ENCODE measurements at places on chromosomes 6 and 20.

GRCh38 chr6:102986086-102986485 is 1592.6 kb downstream of the GRIK2 start:
- DNase-seq = no peak

GRCh38 chr20:17735206-17735804 is 35.5 kb downstream of the BANF2 start:
- no peak for DNase-seq

DNA sequence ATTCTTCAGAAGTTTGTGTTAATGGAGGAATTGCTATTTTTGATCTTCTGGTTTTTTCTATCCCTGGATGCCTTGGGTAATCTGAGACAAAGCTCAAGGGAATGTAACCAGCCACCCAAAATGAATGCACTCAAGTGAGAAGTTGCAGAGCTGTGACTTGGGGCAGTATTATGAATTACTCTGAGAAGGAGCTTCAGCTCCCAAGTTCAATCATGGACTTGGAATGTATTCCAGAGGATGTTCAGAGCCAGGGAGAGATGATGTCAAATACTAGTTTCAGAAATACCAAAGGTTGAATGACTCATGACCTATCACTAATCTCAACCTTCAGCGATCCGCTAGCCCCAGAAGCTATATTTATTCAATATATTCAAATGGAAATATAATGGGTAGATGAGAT is 375.2 kb upstream of the PLCB4 start:
- DNase-seq = no peak

GRCh38 chr6:134802426-134803058 is 147.4 kb downstream of the ALDH8A1 start:
- no peak for DNase-seq

DNA sequence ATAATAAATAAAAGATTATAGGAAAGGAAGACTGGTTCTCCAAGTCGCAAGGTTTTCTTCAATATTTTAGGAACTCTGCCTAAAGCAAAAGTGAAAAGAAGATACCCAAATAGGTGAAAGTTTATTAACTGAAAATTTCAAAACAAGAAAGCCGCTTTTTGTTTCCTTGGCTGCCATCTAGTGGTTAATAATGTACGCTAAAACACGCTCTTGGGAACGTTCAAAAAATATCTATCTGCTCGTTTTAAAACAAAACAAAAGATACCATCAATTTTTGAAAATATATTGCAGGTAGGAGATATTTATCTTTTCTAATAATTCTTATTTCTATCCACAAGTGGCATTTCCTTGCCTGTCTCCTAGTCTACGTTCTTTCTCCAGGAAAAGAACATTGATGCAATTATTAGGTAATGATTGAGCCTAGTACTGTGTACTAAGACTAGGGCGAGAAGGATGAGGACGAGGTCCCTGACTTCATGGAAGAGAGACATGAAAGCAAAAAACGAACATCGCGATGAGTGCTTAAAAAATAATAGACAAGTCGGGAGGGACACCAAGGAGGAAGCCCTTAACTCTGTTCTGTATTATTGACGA is 97.2 kb downstream of the SPTLC3 start:
- DNase-seq = no peak

GRCh38 chr6:151592449-151593159 is 98.8 kb downstream of the CCDC170 start:
- DNase-seq = no peak

- no peak for DNase-seq
These were observed 96.0 kb upstream of the PRDM1 start for GRCh38 chr6:105990151-105990550.

- no peak for DNase-seq
These were observed 15.8 kb downstream of the CAGE1 start for GRCh38 chr6:7373739-7374138.

- no peak for DNase-seq
These were observed 106.7 kb upstream of the IYD start for GRCh38 chr6:150261997-150262697.

DNA sequence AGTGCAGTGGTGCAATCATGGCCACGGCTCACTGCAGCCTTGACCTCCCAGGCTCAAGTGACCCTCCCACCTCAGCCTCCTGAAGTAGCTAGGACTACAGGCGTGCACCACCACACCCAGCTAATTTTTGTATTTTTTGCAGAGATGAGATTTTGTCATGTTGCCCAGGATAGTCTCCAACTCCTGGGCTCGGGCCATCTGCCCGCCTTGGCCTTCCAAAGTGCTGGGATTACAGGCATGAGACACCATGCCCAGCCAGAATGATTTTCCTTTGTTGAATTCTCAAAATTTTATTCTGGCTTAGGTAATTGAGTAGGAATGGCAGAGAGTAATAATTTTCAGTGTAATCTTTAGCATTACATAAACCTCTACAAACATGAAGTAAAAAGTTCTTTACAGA is 37.1 kb downstream of the SLC16A10 start:
- no peak for DNase-seq

DNA sequence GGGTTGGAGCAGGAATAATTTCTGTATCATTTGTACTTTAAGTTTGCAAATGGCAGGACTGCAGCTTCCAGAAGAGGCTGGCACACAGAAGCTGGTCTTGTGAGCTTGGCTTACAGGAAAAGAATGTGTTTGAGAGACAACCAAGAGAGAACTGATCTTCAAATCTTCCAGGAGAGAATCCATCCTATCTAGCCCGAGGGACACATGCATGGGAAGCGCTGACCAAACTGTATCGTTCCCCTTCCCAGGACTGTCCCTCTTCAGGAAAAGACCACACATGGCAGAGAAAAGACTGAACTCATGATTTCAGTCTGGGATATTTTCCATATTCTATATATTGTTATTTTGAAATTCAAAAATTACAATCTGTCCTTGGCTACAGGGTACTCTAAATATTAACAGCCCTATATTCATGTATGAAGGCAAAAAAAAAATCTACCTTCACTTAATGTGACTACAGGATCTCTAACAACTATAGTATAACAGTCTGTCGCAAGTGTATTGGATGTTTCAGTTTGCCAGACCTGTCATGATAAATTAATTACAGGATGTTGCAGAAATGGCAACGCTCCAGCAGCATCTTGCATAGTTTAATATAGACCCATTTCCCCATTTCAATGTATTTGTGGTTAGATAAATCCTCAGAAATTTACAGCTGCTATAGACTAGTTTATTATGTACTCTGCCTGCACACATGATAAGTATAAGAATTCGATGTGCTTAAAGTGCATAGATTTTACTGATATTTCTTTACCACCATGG is 99.4 kb downstream of the MYB start:
- DNase-seq = no peak

GRCh38 chr6:155880900-155881299 is 425.3 kb upstream of the NOX3 start:
- no peak for DNase-seq

DNA sequence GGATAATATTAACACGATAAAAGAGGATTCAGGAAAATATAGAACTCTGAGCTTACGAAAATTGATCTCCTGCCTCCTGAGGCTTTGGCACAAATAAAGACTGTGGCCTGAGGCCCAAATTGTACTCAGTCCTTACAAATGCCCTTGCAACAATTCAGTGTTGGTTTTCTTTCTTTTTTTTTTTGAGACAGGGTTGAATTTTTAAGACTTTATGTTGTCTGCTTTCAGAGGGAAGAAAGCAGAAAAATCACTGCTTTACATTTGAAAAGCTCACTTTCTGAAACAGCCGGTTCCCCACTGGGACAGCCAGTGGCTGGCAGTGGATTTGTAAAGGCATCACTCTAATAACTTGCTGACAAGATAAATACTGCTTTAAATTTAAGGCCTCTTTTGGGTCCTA is 290.5 kb downstream of the SLC35F1 start:
- DNase-seq = no peak

DNA sequence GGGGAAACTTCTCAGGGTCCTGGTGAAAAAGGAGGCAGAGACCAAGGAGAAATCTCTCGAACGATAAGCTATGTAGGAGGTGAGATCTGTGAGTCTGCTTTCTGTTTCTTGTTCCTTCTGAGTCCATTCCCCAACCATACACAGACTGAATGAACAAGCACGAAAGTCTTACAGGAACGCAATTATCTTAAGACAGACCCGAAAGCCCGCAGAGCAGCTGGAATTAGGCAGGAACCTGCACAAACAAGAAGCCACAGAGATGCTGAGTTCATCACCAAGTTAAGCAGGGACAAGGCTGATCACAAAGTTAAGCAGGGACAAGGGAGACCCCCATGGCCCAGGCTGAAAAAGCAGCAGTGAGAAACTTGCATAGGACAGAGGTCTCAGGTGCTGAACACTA is 21.4 kb upstream of the NELFCD start:
- no peak for DNase-seq

DNA sequence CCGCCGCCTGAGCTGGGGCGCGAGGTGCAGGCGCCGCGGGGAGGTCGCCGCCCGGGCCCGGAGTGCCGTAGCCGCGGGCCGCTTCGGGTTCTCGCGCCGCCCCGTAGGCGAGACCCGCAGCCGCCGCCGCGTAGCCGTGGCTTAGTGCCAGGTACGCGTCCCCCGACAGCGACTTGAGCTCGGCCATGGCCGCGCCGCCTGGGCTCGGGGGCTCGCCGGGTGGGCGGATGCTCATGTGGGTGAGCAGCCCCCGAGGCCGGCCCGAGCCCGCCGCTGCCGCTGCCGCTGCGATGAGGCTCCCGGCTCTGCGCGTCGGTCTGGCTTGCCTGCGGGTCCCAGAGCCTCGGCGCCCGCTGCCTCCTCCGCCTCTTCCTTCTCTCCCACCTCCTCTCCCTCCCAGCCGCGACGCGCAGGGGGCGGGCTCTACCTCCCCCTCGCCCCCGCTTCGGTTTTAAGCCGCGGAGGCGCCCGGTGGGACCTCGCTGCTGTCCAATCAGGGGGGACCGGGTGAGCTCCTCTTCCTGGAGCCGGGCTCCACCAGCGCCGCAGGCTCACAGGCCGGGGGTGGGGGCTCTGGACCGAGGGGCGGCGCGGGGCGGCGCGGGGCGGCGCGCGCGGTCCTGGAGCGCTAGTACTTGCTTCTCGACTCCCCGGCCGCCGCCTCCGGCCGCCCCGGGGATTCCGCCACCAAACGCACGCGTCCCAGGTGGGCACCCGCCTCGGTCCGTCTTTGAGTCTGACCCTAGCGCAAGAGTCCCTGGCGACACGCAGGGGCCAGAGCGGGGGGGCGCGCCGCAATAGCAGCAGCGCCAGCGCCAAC is at the start of gene BHLHE23:
BHLHE23 (minus strand) TSS at position 425 of the 820 bp plus-strand sequence; CDS start at position 235, 190 bp downstream.
- no peak for DNase-seq

Measured in stimulated activated CD8-positive, alpha-beta memory T cell treated with anti-CD3 and anti-CD28 coated beads, Interleukin-4, amount 100 ng/mL, for 4 hours (primary cell).